ENCODE measurements at places on chromosomes 4 and X.

- DNase-seq = no peak
Measured at GRCh38 chr4:101345271-101345595, 2.1 kb downstream of the PPP3CA start.

DNA sequence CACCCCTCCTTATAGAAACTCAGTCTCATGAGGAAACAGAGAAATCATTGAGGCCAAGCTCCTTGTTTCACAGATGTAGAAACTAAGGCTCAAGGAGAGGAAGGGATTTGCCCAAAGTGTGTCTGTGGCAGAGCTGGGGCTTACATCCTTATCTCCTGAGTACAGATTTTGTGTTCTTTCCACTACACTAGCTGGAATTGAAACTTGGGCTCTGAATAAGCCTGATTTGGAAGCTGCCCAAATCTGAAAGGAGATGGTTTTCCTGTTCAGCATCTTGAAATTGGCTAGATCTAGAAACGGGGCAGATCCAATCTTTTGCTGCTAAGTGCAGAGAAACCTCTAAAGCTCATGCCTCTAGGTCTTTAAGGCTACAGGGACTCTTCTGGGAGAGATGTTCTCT is 24.3 kb downstream of the AWAT2 start:
- DNase-seq = no peak

- no peak for DNase-seq
Measured at GRCh38 chrX:45368705-45369104, 168.0 kb upstream of the DIPK2B start.

- no peak for DNase-seq
Measured at GRCh38 chrX:146424422-146424821, 385.1 kb upstream of the CXorf51B start.

DNA sequence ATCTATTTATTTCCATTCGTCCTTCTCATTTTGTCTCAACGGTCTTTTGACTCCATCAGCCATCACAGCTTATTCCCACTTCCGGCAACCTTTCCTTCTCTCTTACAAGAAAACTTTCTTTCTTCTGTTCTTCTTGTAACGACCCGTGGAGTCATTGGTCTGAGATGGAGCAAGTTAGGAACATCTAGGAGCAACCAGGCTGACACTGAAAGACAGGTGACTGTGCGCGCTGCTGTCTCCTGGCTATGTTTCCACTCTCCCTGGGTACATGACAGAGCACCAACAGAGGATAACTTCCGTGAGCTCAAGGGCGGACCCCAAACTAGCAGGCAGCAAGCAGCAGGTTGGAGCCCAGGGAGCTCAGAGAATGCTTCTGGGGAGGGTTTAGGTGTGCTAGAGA is 2.5 kb downstream of the FGF5 start:
- no peak for DNase-seq

DNA sequence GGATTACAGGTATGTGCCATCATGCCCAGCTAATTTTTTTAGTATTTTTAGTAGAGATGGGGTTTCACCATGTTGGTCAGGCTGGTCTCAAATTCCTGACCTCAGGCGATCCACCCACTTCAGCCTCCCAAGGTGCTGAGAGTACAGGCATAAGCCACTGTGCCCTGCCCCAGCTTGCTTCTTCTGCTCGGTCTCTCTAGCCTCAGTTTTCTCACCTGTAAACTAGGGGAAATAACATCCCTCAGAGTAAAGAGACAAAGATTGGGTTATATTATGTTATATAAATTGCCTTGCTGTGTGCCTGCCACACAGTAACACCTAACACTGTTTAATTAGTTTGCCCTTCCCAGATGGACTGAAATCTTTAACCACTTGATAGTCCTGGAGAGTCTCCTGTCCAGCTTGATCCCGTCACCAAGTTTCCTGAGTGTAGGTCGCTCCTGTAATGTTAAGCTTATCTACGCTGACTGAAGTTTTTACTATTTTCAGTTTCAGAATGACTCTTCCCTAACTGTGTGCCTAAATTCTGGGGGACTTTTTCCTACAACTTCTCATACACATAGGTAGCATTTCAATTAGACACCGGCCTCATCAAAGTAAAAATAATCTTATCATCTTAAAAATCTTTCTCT is 412.7 kb upstream of the TENM3 start:
- DNase-seq = no peak

DNA sequence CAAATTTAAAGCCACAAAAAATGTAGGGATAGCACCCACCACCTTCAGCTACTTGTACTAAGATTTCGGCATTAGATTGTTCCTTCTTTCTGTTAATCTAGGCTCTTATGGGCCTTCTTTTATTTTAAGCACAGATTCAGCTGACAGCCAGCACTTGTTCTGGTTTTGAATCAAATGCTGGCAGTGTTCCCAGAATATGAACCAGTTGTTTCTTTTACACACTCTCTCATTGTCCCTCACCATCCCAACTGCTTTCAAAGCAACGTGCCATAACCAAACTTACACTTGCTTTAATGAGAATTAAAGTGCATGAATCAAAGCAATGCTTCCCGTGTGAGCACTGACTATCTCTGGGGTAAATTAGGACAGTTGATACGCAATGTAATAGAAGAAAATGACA is 744.5 kb upstream of the FAM241A start:
- DNase-seq = no peak

GRCh38 chrX:111695297-111695880 is 14.4 kb downstream of the ALG13 start:
- no peak for DNase-seq

- DNase-seq = no peak
Measured at GRCh38 chrX:138765051-138765450, 53.5 kb upstream of the FGF13 start.

- DNase-seq = peak; percentile 30
Measured at GRCh38 chr4:37747772-37748330, 61.7 kb upstream of the RELL1 start.

- DNase-seq = no peak
Measured at GRCh38 chrX:133511041-133511440, 95.8 kb upstream of the GPC4 start.

GRCh38 chr4:55409468-55410171 is 13.9 kb downstream of the TMEM165 start:
- no peak for DNase-seq

GRCh38 chr4:171857302-171858012 is 44.3 kb downstream of the GALNTL6 start:
- DNase-seq = no peak

DNA sequence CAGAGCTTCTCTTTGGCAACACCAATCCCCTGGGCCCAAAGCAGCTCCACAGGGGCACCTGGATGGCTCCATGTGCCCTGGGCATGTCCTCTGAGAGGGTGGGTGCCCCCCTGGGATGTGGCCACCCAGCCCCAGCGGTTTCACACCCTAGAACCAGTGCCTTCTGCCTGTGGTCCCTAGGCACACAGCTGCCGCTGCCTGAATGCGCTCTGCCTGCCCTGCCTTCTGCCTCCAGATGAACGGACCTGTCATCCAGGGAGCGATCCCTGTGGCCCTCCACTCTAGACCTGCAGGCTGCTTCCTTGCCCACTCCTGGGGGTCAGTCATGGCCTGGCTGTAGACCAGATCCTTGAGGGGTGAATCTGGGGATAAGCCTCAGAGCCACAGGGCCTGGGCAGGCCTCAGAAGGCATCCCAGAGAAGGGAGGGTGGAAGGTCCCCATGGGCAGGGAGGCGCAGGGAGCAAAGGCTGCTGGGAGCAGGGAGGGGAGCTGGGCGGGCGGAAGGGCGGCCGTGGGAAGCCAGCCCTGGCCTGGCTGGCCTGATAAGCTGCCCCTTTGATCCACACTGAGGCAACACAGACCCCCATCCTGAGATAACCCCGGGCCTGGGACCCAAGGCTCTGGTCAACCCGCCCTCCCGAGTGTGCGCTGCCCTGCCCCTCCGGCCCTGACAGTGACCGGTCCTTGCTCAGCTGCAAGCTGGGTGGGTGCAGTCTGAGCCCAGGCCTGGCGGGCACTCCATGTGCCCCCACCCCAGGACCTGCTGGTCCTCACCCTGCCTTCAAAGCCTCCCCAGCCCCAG is 8.1 kb upstream of the FGFR3 start:
- DNase-seq = no peak

GRCh38 chr4:56806666-56807065 is 14.8 kb downstream of the SPINK2 start:
- no peak for DNase-seq

GRCh38 chr4:44988011-44988410 is 261.7 kb upstream of the GNPDA2 start:
- no peak for DNase-seq

- no peak for DNase-seq
Measured at GRCh38 chrX:136589966-136590365, 58.0 kb downstream of the VGLL1 start.

- no peak for DNase-seq
Measured at GRCh38 chrX:134732676-134733075, 74.4 kb upstream of the PLAC1 start.

- no peak for DNase-seq
Measured at GRCh38 chr4:1240721-1241465, 8.0 kb downstream of the CTBP1 start.

GRCh38 chrX:5998901-5999300 is 229.8 kb downstream of the NLGN4X start:
- DNase-seq = no peak

DNA sequence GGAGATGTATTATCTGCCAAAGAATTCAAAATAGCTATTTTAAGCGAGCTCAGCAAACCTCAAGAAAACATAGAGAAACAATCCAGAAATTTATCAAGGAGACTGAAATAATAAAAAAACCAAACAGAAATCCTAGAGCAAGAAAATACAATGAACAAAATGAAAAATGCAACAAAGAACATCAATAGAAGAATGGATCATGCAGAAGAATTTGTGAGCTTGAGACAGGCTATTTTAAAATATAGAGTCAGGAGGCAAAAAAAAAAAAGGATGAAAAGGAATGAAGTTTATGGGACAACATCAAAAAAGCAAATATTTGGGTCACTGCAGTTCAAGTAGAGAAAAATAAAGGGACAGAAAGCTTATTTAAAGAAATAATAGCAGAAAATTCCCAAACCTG is 29.1 kb downstream of the CENPE start:
- DNase-seq = no peak

DNA sequence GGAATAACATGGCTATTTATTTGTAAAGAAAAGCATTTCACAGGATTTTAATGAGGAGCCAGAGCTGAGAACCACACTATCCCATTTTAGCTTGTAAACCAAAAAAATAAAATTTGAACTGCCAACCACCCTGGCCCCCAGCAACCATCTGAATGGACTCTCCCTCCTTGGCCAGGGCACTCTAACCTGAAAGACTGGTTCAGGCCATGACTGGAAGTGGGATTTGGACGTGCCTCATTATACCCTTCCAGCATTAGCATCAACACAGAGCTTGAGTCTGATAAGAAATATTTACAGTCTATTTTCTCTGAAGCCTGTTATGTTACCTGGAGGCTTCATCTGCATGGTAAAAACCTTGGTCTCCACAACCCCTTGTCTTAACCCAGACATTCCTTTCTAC is 30.0 kb downstream of the METAP1 start:
- no peak for DNase-seq

DNA sequence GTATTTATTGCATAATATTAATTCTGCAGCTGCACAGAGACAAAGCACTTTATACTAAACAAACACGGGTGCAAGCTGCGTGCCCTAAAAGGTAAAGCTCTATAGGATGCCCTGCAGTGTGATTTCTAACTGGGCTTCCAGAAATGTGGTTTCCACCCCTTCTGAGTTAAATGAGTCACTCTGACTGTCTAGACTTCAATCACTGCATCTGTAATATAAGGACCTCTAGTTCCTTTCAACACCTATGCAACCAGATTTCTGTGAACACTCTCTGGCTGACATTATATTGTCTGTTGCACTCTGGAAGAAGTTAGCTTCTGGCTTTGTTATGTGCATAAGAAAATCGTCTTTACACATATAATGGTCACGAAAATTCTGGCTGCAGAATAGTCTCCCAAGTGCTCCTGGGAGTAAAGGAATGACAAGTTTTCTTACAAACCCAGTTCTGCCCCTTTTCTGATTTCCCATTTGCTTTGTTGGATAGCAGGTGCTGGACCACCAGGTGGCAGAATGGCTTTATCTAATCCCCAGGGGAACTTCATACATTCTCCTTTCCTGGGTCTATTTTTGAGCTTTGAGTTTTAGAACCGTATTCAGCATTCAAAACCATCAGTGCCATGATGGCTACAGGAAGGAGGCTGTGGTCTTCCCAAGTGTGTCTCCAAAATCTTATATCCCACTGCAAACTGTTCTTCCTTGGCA is 842.2 kb downstream of the STIM2 start:
- DNase-seq = no peak

DNA sequence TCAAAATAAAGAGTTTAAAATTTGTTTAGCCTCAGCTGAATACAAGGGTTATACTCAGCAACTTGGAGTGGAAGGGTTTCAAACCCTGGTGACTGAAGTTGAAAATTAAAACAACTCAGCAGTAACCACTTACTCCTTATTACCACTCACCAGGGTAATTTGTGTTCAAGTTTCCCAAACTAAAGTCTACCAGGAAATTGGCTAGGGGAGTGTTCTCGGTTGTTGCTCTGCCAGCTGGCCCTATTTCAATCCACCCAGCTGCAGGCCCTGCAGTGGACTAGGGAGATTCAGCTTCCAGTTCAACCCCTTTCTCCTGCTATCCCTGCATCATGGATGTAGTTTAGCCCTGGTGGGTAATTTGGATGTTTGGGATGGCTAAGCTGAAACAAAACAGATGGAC is 37.8 kb upstream of the EXOC1L start:
- no peak for DNase-seq

DNA sequence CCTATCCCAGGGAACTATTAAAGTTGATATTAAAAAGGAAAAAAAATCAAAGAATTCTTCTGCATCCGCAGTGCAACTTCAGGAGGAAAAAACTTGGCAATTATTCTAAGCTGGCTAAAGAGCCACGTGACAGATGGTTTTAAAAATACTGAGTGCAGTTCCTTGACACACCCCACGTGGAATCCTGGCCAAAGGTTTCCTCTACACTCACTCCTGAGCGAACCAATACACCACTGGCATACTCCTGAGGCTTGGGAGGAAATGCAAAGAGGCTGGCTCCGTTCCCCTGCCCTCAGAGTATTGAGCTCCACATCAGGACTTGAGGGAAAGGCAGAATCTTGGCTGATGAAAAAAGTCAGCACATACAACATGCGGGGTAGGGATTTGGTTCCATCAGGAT is 133.8 kb upstream of the ATP6AP2 start:
- DNase-seq = no peak

All from bone marrow (tissue), 2 donors.